ENCODE measurements at places on chromosomes 3 and 15.

- H3K36me3 ChIP-seq: peaks cover 39% of the 10 kb centered on the region
- no peaks in the 10 kb centered on the region for H3K27me3 ChIP-seq
- no peaks in the 10 kb centered on the region for H3K4me1 ChIP-seq
- DNase-seq: no peak
- no peak overlapping the region for H3K27ac ChIP-seq
Measured at GRCh38 chr3:184857099-184857498, 45.1 kb downstream of the VPS8 start.

DNA sequence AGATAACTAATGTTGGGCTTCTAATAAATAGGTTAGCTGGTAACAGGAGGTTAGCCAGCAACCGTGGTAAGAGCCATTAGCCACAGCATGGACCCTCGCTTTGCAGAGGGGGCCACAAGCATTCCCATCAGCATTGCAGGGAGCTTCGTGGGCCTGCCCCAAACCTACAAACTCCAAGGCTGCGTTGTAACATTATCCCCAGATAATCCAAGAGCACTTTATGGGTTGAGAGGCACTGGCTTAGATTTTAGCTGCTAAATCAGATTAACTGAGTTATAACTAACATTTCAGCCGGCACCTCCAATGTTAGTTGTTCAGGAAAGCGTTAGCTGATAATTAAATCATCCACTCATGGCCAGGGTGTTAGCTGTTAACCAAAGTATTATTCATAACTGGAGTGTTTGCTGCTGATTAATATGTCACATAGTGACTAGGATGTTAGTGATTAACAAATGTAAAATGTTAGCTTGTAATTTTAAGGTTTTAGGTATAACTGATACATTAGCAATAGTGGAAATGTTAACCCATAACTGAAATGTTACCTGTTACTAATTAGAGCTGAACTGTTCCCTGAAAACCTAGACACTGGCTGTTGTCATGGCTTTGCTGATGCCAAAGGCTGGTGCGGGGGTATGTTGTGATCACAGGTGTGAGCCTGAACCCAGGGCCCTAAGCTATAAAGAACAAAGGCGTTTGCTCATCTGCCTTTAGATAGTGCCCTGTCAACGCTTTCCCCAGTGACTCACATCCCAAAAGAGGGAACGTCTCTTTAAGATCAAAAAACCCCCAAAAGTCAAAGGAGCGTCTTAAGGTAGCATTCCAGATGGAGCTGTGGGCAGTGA is 56.2 kb downstream of the SLC6A6 start:
- no peak overlapping the region for H3K27ac ChIP-seq
- no peak overlapping the region for H3K4me3 ChIP-seq
- H3K4me1 ChIP-seq: peaks cover 54% of the 10 kb centered on the region
- H3K36me3 ChIP-seq: peaks cover 14% of the 10 kb centered on the region

- no peak overlapping the region for H3K27ac ChIP-seq
- peaks cover 17% of the 10 kb centered on the region for H3K4me1 ChIP-seq
- H3K36me3 ChIP-seq: no peaks in the 10 kb centered on the region
Measured at GRCh38 chr3:111751961-111752360, 107.1 kb upstream of the PHLDB2 start.

DNA sequence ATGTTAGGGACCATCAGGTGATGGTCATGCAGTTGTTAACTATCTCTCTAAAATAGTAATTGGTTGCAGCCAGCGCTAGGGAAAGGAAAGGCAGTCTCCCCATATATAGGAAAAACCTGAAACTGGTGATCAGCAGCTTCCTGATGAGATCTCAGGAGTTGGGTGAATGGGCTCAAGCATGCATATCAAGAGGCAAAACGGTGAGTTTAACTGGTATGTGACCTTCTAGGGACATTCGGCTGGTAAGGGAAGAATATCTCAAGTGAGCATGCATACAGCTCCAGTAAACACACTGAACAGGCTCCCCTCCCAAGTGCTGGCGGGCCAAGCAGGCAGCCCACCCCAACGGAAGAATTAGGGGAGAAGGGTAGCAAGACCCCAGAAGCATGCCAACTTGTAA is 49.3 kb upstream of the ROBO2 start:
- no peaks in the 10 kb centered on the region for H3K4me1 ChIP-seq
- no peak overlapping the region for H3K4me3 ChIP-seq
- H3K36me3 ChIP-seq: no peaks in the 10 kb centered on the region
- no peaks in the 10 kb centered on the region for H3K27me3 ChIP-seq

DNA sequence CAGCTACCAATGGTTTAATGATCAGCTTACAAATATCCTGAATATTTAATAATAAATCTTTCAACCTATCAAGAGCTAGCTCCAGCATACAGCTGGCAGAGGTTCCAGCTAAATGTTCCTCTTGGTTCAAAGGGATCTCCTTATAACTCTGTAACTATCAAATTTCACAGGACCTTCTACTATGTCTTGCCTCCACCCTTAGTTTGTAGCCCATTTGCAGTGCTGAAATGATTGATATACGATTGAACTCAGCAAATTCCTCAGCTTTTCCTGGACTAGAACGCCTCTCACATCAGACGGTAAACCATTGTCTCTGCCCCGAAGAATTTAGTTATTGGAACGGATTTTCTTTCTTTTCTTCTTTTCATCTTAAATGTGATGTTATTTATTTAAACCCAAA is 41.5 kb downstream of the CD200R1L start:
- no peaks in the 10 kb centered on the region for H3K27me3 ChIP-seq
- H3K36me3 ChIP-seq: no peaks in the 10 kb centered on the region
- H3K27ac ChIP-seq: no peak overlapping the region

DNA sequence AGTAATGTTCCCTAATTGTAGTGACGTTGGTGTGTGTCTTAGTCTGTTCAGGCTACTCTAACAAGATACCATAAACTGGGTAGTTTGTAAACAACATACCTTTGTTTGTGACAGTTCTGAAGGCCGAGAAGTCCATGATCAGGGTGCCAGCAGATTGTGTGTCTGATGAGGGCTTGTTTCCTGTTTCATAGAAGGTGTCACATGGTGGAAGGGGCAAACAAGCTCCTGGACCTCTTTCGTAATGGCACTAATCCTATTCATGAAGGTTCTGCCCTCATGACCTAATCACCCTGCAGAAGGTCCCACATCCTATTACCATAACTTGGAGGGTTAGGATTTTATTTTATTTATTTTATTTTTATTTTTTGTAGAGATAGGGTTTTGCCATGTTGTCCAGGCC is 11.1 kb downstream of the ATXN7 start:
- no peaks in the 10 kb centered on the region for H3K36me3 ChIP-seq
- H3K4me1 ChIP-seq: peaks cover 36% of the 10 kb centered on the region
- H3K27me3 ChIP-seq: no peaks in the 10 kb centered on the region

GRCh38 chr3:71180524-71180923 is 403.0 kb downstream of the FOXP1 start:
- no peaks in the 10 kb centered on the region for H3K36me3 ChIP-seq
- no peaks in the 10 kb centered on the region for H3K27me3 ChIP-seq
- no peak overlapping the region for H3K4me3 ChIP-seq
- H3K4me1 ChIP-seq: peaks cover 9% of the 10 kb centered on the region

- no peaks in the 10 kb centered on the region for H3K36me3 ChIP-seq
- no peak overlapping the region for H3K27ac ChIP-seq
- no peaks in the 10 kb centered on the region for H3K27me3 ChIP-seq
- no peak for DNase-seq
- no peak overlapping the region for H3K4me3 ChIP-seq
- no peaks in the 10 kb centered on the region for H3K4me1 ChIP-seq
Measured at GRCh38 chr3:24624938-24625681, 130.5 kb upstream of the THRB start.

DNA sequence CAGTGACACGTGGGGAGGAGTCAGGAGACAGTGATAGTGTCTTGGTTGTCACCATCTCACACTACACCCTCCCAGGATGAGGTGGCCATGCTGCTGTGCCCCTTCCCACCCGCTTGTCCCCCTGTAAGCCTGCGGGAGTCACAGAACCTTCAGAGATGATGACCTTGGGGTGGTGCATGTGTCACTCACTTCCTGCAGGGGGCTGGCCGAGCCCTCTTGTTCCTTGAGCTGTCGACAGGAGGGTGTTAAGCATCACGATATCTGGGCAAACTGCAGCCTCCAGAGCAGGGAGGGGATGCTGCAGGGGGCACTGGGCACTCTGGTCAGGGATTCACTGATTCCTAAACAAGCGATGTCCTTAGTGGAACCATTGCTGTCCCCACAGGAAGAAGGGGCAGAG is 27.7 kb downstream of the FAH start:
- H3K27me3 ChIP-seq: no peaks in the 10 kb centered on the region
- H3K36me3 ChIP-seq: peaks cover 20% of the 10 kb centered on the region
- no peak overlapping the region for H3K27ac ChIP-seq
- H3K4me3 ChIP-seq: no peak overlapping the region
- DNase-seq: no peak

DNA sequence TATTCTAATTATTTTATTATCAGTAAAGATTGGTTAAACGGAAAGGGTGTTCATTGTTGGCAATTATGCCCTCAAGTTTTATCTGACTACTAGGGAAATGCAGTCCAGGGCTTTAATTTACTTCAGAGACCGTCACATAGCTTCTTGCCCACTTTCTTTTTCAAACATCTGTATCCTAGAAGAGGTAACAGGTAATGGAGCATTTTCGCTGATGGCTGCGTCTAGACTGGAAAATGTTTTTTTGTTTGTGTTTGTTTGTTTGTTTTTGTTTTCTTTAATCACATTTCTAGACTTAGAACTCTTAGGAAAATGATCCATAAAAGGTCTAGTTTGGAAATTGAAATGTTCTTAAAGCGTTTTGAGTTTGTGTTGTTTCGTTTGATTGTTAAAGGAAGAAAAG is 71.4 kb downstream of the ANXA2 start:
- H3K27ac ChIP-seq: no peak overlapping the region
- H3K27me3 ChIP-seq: peaks cover 54% of the 10 kb centered on the region
- no peak for DNase-seq
- H3K4me3 ChIP-seq: no peak overlapping the region
- H3K4me1 ChIP-seq: no peaks in the 10 kb centered on the region

GRCh38 chr3:108065096-108065495 is 25.7 kb downstream of the CD47 start:
- DNase-seq: no peak
- no peak overlapping the region for H3K4me3 ChIP-seq
- H3K27ac ChIP-seq: no peak overlapping the region
- H3K27me3 ChIP-seq: no peaks in the 10 kb centered on the region

DNA sequence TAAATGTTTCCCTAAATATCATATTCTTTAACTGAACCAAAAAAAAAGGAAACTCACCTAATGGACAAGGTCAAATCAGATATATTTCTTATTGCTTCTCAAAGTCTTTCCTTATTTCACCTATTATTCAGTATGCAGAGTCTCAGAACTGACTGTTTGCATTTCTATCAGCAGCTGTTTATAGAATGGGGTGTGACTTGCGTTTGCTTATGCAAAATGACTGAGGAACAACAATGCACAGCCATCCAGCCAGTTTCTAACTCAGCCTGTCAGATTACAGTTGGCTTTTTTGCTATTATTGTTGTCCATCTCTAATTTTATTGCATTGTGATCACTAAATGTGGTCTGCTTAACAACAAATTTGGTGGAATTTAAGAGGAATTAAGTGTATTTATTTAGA is 40.7 kb downstream of the RAB27A start:
- H3K36me3 ChIP-seq: no peaks in the 10 kb centered on the region
- no peaks in the 10 kb centered on the region for H3K27me3 ChIP-seq
- H3K27ac ChIP-seq: no peak overlapping the region
- H3K4me1 ChIP-seq: peaks cover 19% of the 10 kb centered on the region
- no peak for DNase-seq

- DNase-seq: no peak
- H3K36me3 ChIP-seq: no peaks in the 10 kb centered on the region
- no peaks in the 10 kb centered on the region for H3K27me3 ChIP-seq
- H3K4me3 ChIP-seq: no peak overlapping the region
- H3K4me1 ChIP-seq: no peaks in the 10 kb centered on the region
- H3K27ac ChIP-seq: no peak overlapping the region
Measured at GRCh38 chr3:193744048-193744821, 151.2 kb downstream of the OPA1 start.

DNA sequence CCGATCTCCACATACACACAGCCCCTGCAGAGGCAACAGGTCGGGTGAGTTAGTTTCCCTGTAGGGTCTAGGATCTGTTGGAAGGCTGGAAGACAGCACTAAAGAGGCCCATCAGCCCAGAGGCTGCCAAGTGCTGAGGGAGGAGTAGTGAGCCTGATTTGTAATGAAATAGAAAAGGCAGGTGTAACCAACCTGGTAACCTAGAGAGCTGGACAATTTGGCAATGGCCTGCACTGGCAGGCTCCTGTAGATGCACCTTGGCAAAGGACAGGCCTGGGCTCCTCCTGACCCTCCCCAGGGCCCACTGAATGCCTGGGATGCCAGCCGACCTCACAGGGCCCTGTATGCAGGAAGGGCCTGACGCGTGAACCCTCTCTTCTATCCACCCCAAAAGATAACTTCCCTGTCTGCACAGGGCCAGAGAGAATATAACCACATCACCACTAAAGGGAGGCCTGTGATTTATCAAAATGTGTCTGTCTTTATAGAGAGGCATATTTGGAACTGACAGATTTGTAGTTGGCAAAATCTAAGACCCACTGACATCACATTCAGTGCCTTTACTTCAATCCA is 225.1 kb upstream of the CHRNA7 start:
- no peak for DNase-seq
- H3K4me1 ChIP-seq: no peaks in the 10 kb centered on the region
- H3K36me3 ChIP-seq: no peaks in the 10 kb centered on the region
- H3K4me3 ChIP-seq: no peak overlapping the region

DNA sequence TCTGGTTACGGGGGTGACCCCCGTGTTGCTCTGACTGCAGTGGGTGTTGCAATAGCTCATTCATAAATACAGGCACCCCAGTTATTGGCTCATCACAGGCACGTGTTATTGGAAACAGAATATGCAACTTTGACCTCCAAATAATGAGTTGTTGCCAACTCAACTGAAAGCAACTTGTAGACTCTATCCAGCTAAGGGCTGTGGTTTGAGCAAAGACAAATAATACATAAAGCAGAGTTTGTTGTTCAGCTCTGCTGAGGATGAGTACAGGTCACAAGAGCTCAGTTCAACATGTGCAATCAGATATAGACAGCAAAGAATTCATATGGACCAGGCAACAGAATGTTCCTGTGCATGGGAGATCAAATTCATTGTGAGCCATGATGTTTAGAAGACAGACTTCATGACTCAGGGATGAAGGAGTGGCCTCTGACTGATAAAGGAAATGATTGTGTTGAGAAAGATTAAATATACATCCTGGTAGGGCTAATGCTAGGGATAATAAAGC is 87.6 kb upstream of the LRIG1 start:
- no peak overlapping the region for H3K27ac ChIP-seq
- DNase-seq: no peak
- H3K4me3 ChIP-seq: no peak overlapping the region
- no peaks in the 10 kb centered on the region for H3K4me1 ChIP-seq
- H3K27me3 ChIP-seq: no peaks in the 10 kb centered on the region

- no peaks in the 10 kb centered on the region for H3K4me1 ChIP-seq
- no peak overlapping the region for H3K27ac ChIP-seq
- no peaks in the 10 kb centered on the region for H3K27me3 ChIP-seq
Measured at GRCh38 chr3:7444886-7445285, 584.0 kb downstream of the GRM7 start.

DNA sequence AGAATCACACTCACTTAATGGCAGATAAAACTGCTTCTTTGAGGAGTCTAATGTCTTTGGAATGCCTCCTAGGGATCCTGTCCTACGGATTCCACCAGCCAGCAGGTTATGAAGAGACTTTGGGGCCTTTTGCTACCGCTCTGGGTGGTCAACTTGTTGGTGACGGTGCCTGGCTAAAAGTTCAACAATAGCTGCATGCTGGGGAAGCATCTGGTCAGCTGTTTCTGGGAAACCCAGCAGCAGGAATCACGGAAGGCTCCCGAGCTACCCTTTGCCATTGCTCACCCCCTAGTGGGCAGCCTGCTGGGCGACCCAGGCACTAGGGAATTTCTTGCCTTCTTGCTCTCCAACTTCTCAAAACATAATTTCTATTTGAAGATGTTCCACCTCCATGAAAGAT is 263.3 kb downstream of the NEK10 start:
- H3K36me3 ChIP-seq: no peaks in the 10 kb centered on the region
- no peaks in the 10 kb centered on the region for H3K4me1 ChIP-seq

Data from esophagus muscularis mucosa (tissue), 4 donors.